ENCODE measurements at places on chromosomes 3 and 15.
A peak's percentile ranks its signal among the peaks of the same experiment; 100 is the strongest.

GRCh38 chr3:23094412-23094811 lies 108.7 kb upstream of the UBE2E2 start:
- DNase-seq: no peak

DNA sequence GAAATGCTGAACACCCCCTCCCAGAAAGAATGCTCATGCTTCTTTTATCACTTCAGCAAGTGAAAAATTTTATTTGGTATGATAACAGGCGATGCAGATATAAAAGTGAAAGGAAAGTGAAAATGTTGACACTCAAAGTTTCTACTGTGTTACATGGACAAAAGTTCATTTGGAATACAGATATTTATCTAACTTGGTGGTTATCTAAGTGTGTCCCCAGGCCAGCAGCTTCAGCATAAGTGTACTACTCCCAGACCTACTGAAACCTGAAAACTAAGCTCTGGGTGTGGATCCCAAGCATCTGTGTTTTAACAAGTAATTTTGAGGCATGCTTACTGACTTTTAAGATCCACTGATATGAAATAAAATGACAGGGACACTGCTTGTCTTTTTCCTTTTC lies 157.1 kb upstream of the BCHE start:
- no peak for DNase-seq

GRCh38 chr3:124413989-124414598 lies 316.2 kb upstream of the UMPS start:
- DNase-seq: no peak

DNA sequence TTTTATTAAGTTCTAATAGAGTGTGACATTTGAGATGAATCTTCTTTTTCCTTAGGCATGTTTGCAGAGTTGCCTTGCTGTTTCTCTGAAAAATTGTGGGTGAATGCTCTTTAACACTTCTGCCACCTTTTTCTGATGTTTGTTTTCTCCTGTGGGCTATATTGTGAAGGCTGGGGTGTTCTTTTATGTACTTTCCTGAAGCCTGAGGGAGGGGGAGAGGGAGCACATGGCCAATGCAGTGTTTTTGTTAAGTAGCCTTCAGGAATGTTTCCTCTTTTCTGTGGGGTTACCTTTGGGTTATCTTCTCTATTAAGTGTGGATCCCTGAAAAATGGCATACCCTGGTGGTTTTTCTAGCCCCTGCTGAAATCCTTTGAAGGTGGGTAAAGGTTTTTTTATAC lies 50.2 kb downstream of the CMC1 start:
- no peak for DNase-seq

DNA sequence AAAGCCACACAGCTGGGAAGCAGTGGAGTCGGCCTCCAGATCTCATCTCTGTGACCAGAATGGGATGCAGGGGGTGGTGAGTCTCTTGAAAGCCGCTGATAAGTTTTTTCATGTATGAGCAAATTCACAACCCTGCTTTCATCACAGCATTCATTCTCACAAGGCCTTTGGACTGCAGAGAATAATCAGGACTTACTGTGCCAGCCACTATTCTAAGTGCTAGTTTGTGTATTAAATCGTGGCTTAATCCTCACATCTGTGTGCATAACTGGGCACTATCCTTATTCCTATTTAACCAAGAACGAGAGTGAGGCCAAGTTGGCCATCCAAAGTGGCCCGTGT lies 64.2 kb upstream of the POLG start:
- DNase-seq: no peak

DNA sequence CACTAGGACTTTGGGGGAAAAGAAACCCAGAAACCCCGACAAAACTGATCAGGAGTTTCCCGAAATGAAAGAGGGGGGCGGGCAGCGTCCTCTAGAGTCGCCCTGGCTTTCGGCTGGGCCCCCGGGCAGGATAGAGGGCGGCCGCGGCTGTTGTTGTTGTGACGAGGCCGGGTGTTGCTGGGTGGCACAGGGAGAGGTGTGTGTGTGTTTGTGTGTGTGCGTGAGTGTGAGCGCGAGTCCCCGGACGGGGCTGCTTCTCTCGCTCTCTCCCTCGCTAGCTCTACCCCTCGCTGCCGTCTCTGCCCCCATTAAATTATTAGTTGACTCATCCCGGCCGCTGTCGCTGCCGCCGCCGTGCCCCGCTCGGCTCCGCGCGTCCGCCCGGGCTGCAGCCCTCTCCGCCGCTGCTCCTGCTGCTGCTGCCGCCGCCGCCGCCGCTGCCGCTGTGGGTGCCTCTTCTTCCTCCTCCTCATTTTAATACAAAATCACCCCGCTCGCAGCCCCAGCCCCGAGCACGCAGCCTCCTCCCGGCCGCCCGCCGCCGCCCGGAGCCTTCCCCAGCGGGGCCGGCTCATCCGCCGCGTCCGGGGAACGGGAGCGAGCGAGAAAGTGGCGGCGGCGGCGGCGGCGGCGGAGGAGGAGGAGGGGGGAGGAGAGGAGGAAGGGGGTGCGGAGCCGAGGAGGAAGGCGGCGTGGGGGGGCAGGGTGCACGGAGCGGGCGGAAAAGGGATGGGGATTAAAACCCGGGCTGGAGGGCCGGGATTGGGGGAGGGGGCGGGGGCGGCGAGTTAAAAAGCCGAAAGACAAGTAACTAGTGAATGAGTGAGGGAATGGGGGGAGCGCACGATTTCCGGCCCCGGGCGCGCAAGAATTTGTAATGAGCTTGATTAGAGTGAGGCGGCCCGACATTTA lies at the start of gene SATB1:
Gene SATB1, minus strand, starts transcription at position 611 of the 912 bp plus-strand sequence. CDS start 4,372 bp downstream, outside the sequence.
- DNase-seq: peak; percentile 36

DNA sequence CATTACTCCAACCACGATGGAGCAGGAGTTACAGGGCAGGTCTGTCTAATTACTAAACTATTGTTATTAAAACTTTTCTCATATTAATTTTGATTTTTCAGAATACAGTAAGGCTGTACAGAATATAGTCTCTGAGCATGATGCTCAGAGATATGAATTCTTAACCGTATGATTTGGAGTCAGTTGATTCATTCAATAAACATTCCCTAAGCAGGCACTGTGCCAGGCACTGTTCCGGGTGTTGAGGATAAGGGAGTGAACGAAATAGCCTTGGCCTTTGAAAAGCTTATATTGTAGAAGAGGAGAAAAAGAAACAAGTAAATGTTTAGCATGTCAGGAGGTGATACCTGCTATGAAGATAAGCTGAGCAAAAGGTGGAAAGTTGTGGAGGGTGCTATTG lies 187.3 kb downstream of the KCNAB1 start:
- DNase-seq: no peak

DNA sequence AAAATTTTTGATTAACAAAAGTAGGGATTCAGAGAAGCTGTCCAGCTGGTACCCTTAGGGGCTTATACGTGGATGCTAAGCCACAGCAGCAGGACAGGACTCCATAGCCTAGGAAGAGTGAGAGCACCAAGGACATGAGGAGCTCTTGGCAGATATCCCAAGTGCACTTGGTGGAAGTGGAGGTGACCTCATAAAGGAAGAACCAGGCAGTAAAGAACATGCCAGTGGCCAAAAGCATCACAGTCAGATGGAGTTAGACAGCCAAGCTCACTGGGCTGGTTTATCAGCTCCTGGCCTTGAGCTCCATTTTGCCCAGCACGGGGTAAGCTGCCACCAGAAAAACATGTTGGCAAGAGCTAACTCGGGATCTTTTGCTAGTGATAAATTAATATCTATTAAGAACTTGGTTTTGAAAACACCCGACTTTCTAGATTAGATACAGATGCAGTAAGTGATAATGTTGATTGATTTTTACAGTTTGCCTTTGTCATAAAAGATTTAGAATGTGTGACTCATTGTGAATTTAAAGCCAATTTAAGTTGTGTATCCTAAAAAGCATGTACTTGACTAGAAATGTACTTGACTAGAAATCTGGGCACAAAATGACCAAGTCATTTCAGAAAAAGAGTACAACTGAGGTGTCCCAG lies 108.0 kb downstream of the CMSS1 start:
- no peak for DNase-seq

DNA sequence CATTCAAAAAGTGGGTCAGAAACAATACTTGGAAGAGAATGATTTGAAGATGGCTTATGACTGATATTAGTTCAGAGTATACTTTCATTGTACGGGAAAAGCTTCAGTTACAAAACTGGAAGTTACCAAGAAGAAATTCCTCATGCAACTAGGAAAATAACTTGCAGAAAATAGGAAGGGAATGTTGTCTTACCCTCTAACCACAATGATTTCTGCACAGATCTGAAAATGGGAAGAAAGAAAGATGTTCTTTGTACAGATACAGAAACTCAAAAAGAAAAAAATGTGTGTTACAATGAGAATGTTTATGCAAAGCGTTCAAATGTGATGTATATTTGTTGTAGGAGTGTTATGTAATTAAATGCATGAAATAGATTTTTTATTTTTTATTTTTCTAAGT lies 3.7 kb downstream of the ZNF280D start:
- DNase-seq: no peak

DNA sequence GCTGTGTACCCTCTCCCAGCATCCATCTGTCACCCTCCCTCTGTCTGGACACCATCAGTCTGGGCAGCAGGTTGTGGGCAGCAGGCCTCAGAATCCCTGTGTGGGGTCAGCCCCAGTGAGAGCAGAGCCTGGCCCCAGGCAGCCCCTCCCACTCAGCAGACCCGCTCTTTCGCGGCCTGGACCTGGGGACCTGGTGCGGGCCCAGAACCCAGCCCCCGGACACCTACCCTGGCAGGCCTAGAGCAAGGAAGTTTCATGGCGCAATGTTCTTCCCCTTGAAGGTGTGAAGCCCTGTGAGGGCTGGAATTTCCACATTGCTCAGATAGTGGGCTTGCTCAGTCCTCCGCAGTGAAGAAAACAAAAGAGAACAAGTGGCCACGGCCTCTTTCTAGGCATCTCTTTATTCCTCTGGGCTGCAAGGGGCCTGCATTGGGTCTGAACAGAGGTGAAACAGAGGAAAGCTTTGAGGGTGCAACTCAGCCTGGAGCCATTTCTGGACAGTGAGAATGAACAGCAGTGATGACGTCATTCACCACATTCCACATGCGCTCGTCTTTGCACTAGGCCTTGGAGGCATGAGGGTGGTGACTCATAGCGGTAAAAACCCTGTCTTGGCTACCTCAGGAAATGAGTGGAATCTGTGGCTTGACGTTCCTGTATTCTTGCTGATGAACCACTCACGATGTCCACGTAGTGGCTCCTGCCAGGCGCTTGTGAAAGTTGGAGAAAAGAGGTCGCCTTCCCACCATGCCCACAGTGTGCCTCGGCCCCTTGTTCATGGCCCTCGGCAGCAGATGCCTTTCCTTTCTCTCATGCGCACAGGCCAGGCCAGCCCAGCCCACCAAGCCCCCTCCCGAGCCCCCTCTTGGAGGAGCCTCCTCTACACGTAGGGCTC lies 66.1 kb downstream of the SLC30A4 start:
- no peak for DNase-seq

Measured in activated CD8-positive, alpha-beta memory T cell treated with anti-CD3 and anti-CD28 coated beads for 1 hour (primary cell).